ENCODE measurements at places on chromosomes 1 and 21. TPM values are rescaled to one million over a fixed set of nuclear protein-coding genes. Genes with fewer than 3 reads are reported as not detected.

The FAM177B gene
- total RNA-seq, result not detected

The SYPL2 gene
- total RNA-seq, result not detected

The ARHGEF11 gene
- 32.7 TPM for total RNA-seq

The SV2A gene
- total RNA-seq, result 3.3 TPM

The NSL1 gene
- 27.8 TPM for total RNA-seq

The SLC1A7 gene
- total RNA-seq, result not detected

The EPB41 gene
- 26.8 TPM for total RNA-seq

The GLRX2 gene
- 3.6 TPM for total RNA-seq

The PGBD5 gene
- not detected for total RNA-seq

The GART gene
- 95.4 TPM for total RNA-seq

The LAMB3 gene
- total RNA-seq, result 3.8 TPM

The SPRR1B gene
- total RNA-seq, result not detected

The ATP5IF1 gene
- 98.2 TPM for total RNA-seq

The SLC37A1 gene
- 13.7 TPM for total RNA-seq

The PYHIN1 gene
- total RNA-seq, result not detected

The OVAAL gene
- total RNA-seq, result not detected

The CCDC185 gene
- total RNA-seq, result not detected

The KMO gene
- total RNA-seq, result not detected

The LRRC39 gene
- 0.29 TPM for total RNA-seq

The NBPF6 gene
- total RNA-seq, result not detected

The LCE3E gene
- not detected for total RNA-seq

The CYP4B1 gene
- not detected for total RNA-seq

The CA14 gene
- total RNA-seq, result not detected

The GOLT1A gene
- not detected for total RNA-seq

The COL11A1 gene
- under 0.01 TPM for total RNA-seq

The CENPF gene
- 45.8 TPM for total RNA-seq

The CFHR1 gene
- total RNA-seq, result 0.48 TPM

The CFHR4 gene
- not detected for total RNA-seq

The IL22RA1 gene
- total RNA-seq, result not detected

The SEC16B gene
- 0.65 TPM for total RNA-seq

The SMIM1 gene
- total RNA-seq, result 2.3 TPM

The RGS8 gene
- not detected for total RNA-seq

The DUSP12 gene
- 20.9 TPM for total RNA-seq

The KPRP gene
- total RNA-seq, result not detected

The UMODL1 gene
- total RNA-seq, result not detected

The TESK2 gene
- 2.2 TPM for total RNA-seq

The TMEM183A gene
- 126 TPM for total RNA-seq

The C1QB gene
- not detected for total RNA-seq

The S100A12 gene
- total RNA-seq, result not detected

The PSEN2 gene
- 23.4 TPM for total RNA-seq

The C1orf116 gene
- not detected for total RNA-seq

The MEGF6 gene
- total RNA-seq, result 92.4 TPM
